Diencephalon (tissue), 1 donor: ENCODE measurements at places on chromosomes 12 and 14. TPM values are rescaled to one million over a fixed set of nuclear protein-coding genes. Genes with fewer than 3 reads are reported as not detected.

MAP3K9 gene
- 31.6 TPM for total RNA-seq

KRT72 gene
- 0.23 TPM for total RNA-seq

PRH2 gene
- total RNA-seq, result 0.92 TPM

PRR4 gene
- 6.0 TPM for total RNA-seq

KIF5A gene
- total RNA-seq, result 114 TPM

PCED1B gene
- 0.46 TPM for total RNA-seq

NAV3 gene
- 225 TPM for total RNA-seq

AACS gene
- 30.4 TPM for total RNA-seq

MEG3 gene
- 487 TPM for total RNA-seq

GATC gene
- total RNA-seq, result 35.1 TPM

BCL2L2 gene
- total RNA-seq, result 21.9 TPM

SYNDIG1L gene
- 32.8 TPM for total RNA-seq

KRT8 gene
- total RNA-seq, result 0.92 TPM

CAMKK2 gene
- 27.5 TPM for total RNA-seq

SENP1 gene
- total RNA-seq, result 28.6 TPM

POLE2 gene
- total RNA-seq, result 9.7 TPM

TPPP2 gene
- total RNA-seq, result not detected

INSM2 gene
- 2.3 TPM for total RNA-seq

TEX52 gene
- not detected for total RNA-seq

PTPN6 gene
- 5.8 TPM for total RNA-seq

NELL2 gene
- total RNA-seq, result 462 TPM
